ENCODE measurements at places on chromosomes 11 and 22.
A peak's percentile ranks its signal among the peaks of the same experiment; 100 is the strongest.

GRCh38 chr11:19697721-19698121, 14.9 kb upstream of the NAV2 start:
- DNase-seq = no peak

GRCh38 chr11:76685831-76686230, 15.3 kb upstream of the LRRC32 start:
- no peak for DNase-seq

DNA sequence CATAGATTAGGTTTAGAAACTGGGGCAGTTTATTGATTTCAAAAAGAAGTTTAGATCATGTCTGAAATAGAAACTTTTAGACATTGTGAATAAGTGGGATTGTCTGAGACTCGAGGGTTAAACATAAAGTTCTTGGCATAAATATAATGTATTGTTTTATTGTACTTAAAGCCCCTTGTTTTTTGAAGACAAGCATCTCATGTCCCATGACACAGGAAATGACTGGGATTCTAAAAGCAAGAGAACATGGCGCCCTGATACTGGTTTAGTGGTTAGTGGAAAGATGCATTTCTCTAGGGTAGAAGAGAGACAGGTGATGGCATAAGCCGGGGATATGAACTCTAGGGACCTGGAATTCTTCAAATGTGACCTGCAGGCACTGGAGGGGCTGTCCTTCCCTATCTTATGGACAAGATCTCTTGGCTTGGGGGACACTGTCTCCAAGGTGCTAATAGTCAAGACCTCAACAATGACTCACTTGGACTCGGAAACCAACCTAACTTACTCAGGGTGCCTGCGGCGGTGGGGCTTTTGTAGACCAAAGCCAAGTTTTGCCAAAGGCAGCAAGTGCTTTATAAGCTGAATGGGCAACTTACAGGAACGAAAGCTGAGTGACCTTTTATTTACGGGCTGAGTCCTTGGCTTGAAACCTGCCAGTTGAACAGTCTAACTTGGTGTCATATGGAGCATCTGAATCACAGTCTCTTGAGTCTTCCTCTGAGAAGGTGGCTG, 48.2 kb downstream of the UBASH3B start:
- DNase-seq = no peak

DNA sequence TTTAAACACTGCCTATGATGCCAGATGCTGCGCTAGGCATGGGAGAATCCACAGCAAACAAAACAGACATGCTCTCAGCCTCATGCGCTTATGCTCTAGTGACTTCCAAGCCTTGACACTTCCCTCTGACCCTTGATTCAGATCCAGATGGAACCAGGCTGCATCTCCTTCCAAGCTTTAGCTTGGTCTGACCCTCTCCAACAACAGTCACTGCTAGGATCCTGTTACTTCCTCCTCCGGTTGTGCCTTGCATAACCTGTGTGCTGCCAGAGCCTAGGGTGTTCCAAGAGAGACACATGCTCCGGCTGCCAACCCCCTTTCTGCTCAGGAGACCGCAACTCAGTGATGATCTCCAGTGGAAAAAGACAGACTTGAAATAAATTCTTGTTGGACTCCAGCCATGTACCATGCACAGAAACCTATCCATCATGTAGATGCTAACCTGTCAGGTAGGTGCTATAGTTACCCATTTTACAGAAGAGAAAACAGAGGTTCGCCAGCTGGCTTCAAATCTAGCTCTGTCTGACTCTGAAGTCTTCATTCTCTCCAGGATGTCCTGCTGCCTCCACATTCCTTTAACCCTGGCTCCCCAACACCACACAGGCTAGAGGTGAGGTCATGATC, 136.3 kb upstream of the TEAD1 start:
- DNase-seq = no peak

- no peak for DNase-seq
Measured at GRCh38 chr11:93528757-93529645, 14.2 kb downstream of the SMCO4 start.

DNA sequence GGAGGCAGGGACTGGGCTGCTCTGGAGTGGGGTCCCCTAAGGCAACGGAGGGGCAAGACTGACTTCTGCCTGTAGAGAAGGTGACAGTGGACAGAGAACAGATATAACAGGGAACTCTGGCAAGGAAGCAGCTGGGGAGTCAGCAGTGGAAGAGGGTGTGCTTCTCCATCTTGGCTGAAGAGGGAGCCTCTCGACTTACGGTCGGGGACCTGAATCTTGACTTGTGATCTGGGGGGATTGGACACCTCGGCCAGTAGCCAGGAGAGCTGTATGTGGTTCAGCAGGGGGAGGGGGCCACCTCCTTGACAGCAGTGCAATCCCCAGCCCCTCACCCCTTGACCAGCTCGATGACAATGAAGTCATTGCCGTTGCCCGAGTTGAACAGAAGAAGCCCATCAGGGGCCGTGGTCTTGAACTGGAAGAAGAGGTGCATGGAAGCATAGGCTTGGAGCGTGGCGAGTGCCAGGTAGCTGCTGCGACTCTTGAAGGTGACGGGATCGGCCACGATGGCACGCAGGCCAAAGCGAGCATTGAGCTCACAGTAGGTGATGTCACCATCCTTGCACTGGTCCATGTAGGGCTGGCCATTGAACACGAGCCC, 60.0 kb downstream of the SLC22A12 start:
- no peak for DNase-seq

DNA sequence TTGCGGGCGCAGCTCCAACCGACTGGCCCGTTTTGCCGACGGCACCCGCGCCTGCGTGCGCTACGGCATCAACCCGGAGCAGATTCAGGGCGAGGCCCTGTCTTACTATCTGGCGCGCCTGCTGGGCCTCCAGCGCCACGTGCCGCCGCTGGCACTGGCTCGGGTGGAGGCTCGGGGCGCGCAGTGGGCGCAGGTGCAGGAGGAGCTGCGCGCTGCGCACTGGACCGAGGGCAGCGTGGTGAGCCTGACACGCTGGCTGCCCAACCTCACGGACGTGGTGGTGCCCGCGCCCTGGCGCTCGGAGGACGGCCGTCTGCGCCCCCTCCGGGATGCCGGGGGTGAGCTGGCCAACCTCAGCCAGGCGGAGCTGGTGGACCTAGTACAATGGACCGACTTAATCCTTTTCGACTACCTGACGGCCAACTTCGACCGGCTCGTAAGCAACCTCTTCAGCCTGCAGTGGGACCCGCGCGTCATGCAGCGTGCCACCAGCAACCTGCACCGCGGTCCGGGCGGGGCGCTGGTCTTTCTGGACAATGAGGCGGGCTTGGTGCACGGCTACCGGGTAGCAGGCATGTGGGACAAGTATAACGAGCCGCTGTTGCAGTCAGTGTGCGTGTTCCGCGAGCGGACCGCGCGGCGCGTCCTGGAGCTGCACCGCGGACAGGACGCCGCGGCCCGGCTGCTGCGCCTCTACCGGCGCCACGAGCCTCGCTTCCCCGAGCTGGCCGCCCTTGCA, 1.0 kb downstream of the FJX1 start:
- DNase-seq = peak; percentile 77

GRCh38 chr22:20400606-20401375, 6.8 kb downstream of the ZNF74 start:
- DNase-seq = peak; percentile 22

DNA sequence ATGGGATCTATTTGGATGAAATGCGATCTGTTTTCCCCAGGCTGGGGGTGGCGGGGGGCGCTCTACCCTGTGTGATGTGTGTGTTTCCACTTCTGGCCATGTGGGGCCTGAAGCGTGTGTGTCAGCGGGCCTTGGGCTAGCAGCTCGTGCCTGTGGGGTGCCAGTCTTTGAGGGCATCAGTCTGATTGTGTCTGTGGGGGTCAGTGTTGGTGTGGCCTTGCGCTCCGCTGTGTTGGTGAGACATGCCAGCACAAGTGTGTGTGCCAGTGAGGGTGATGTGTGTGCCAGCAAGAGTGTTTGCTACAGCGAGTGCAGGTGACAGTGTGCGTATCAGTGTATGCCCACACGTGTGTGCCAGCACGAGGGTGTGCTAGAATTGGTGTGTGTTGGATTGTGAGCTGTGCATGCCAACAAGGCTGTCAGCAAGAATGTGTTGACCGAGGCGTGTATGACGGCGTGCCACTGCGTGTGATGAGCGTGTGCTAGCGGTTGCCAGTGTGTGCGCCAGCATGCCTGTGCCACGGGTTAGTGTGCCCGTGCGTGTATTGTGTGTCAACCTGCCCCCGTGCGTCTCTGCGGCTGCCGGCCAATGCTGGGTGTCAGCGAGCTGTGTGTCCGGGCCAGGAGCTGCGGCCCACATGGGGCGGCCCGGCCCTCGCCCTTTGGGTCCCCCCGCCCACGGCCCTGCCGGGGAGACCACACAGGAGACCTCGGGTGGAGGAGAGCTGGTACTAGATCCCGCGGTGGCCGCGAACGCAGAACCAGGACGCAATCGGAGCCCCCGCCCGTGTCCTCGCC, 519 bp downstream of the ARRB1 start:
- peak; percentile 70 for DNase-seq

DNA sequence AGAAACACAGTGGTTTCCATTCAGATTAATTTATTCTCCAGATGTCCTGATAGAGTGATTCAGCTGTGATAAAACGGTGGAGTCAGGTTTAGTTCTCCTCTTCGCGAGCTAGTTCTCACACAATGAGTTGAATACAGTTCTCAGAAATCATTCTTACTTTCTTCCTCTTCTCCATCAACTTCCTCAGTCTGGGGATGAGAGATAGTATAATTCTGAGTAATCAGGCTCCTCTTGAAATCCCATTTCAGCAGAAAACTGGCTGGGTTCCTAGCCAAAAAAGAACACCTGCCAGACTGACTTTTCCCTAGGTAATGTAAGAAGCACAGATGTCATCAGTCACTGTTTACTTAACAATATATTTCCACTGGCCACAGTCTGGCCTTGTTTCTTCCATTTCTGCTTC, 76.7 kb downstream of the SVIP start:
- no peak for DNase-seq

DNA sequence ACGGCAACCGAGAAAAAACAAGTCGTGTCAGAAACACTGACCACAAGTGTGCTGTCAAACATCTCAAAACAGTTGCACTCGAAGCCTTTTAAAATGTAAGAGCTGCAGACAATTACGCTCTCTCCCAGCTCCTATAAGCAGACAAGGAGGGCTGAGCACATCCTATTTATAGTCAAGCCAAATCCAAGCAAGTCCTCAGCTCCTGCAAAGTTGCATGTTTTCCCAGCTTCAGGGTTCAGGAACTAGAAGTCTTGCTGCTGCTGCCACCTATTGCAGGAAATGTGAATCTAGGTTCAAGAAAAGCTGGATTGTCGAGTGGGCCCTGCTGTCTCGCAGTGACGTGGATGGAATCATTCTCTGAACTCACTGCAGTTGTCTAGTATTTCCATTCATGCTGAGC, 15.5 kb downstream of the EFCAB6 start:
- DNase-seq = no peak

DNA sequence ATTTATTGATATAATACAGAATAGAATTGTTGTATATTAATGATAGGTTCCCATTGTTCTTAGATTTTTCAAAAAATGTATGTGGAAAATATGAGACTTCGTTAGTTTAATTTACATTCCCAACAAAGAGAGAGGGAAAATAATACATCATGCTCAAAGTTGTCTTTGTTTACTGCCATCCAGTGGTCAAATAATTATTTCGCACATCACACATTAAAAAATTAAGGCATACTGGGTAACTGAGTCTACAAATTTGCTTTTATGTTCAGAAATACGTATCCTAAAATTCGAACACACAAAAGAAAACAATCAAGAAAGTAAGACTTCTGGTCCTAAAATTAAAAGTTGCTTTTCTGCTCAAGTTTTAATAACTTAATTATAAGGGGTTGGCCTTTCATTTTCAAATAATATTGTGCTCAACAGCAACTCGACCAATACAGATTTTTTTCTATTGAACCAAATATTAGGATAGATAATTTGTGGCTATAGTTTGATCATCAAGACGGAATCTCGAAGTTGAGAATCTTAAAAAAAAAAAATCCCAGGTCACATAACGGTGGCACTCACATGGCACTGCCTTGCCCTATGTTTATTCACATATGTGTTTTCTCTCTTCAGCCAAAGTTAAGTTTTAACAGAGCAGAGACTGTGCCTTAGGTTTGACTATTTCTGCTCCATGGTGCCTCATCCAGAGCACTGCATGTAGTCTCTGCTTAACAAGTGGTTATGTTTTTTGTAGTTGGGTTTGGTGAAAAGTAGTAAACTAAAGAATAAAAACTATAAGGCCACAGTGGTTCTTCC, 12.3 kb downstream of the PDGFD start:
- no peak for DNase-seq

GRCh38 chr11:31872076-31872443, 60.9 kb upstream of the PAX6 start:
- no peak for DNase-seq

DNA sequence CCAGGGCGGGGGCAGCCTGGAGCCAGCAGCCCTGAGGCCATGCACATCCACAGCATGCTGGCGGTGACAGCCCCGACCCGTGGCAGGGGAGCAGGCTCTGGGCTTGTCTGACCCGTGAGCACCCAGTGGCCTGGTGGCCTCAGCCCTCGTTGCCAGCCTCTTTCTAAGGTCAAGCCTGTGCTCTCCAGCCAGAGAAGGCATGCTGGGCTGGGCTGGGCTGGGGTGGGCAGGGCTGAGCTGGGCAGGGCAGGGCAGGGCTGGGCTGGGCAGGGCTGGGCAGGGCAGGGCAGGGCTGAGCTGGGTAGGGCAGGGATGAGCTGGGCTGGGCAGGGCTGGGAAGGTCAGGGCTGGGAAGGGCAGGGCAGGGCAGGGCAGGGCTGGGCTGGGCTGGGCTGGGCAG, 10.6 kb downstream of the H19 start:
- no peak for DNase-seq

DNA sequence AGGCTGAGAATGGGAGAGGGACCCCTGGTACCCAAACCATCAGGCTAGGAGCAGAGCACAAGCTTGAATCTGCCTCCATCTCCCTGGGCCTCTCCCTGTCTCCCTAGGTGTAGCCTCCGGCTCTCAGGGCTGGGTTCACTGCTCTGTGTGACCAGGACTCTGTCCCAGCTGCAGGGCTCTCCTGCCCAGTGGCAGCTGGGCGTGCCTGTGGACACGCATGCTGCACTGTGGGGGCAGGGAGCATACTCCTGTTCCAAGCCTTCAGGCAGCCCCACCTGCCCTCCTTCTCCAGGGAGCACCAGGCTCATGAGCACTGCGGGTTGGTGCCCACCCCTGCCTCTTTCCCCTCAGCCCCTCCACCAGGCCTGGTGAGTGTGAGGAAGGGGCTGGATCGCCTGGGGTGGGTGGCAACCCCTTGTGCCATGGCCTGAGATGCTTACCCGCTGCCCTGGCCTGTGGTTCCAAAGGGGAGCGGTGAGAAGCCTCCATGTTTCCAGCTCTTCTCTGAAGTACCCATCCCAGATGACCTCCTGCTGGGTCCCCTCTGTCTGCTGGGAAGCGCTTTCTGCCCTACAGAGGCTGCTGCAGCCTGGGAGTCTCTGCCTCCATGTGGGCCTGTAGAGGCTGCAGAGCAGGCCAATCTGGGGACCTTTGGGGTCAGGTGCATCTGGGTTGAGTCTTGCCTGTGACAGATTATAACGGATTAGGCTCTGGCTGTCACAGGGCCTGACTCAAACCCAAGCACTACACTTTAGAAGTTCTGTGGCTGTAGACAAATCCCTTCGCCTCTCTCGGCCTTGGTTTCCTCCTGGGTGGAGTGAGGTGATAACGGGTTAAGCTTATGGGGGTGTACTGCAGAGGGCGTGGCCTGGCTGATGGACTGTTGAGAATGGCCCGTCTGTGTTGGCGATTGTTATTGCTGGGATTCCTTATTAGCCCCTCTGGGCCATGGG, 43.7 kb downstream of the WNT11 start:
- no peak for DNase-seq

Data from ecto neural progenitor cell (in vitro differentiated cells).